NCI-H146 (cell line): ENCODE measurements at places on chromosomes 6 and 20.

DNA sequence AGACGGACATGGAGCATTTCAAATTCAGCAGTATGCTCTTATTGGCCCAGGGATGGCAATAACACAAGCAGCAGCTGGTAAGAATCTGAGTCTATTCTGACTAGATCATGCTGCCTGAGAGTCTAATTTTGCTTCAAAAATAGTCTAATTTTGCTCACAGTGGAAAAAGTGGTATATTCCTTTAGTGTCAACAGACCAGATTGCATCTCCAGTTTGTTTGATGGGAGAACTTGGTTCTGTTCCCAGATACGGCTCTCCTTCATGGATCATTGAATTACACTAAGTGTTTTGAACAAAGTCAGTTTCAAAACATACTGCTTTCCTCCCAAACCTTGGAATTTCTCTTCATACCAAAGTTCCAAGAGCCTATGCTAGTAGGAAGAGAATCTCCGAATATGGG is 586.1 kb downstream of the RNF144B start:
- DNase-seq, result no peak

DNA sequence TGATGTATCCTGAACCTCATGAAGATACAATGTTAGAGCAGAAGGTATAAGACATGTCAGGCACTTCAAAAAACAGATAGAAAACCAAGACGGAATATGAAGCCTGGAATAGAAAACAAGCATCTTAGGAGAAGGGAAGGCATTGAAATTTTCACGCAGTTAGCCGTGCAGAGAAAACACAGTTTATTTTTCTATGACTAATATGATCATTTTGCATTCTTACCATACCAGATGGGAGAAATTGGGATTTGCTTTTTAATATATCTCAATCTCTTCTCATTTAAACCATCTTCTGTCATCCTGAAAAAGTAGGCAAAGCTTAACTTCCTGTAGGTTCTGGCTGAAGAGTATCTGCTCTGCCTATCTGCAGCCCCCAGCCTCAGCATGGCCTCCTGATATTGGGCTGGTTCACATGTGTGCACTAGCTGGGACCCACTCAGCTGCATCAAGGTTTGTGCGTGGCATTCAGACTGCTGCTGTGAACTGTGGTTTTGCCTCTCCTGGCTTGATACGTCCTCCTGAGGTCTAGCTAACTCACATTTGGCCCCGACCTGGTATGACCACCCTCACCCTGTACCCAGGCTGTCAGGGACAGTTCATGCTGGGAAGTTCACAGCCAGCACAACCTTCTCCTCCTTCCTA is 392.5 kb upstream of the SASH1 start:
- no peak for DNase-seq

DNA sequence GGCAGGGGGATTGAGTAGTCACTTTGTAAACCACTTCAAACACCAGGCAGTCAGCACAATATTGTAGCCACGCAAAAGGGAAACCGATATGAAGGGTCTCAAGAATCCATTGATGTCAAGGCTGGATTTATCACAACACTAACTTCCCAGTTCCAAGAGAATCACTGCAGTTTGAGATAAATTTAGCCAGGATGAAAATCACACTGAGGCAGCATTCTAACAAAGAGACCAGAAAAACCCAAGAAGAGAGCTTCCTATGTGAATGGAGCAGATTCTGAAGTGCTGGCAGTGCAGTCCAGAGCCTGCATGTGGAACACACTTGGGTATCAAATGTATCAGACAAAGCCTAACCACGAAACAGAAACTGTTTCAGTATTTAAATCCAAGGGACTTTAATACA is 84.6 kb downstream of the KIF16B start:
- no peak for DNase-seq

DNA sequence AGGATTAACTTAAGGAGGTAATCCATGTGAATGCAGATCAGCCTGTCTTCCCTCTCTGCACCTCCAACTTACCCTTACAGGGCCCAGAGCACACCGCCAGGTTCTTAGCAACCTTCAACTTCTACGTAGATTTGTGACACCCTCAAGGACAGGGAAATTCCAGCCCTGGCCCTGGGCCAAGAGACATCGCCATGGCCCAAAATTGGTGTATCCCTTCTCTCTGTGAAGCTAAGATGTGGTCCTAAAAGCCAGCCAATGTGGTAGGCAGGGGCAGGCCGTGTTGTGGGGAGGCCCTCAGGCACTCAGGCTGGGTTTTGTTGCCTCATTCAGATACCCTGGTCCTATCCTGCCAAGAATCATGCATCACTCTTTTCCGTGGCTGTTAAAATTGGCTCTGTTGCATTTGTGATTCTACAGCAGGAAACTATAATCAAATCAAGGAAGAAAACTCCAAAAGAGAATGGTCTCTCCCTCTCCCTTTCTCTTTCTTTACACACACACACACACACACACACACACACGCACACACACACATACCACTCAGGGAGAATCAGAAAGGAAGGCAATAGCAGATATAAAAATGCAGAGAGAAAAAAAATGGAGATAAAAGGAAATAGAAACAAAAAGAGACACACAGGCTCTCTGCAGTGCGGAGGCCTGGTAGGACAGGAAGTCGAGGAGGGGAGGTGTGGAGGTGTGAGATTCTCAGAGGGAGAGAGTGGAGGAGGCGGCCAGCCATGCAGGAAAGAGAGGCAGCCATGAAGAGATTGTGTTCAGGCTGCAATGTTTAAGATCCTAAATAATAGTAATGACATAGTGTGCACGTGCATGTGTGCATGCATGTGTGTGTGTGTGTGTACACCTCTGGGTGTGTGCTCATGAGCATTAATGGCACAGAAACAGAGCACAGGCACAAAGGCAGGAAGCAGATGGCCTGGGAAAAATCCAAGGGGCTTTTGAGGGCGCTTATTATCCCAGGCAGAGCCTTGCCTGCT is 201.8 kb upstream of the LRFN2 start:
- DNase-seq, result no peak

GRCh38 chr20:13028673-13029072 is 19.9 kb downstream of the SPTLC3 start:
- no peak for DNase-seq

DNA sequence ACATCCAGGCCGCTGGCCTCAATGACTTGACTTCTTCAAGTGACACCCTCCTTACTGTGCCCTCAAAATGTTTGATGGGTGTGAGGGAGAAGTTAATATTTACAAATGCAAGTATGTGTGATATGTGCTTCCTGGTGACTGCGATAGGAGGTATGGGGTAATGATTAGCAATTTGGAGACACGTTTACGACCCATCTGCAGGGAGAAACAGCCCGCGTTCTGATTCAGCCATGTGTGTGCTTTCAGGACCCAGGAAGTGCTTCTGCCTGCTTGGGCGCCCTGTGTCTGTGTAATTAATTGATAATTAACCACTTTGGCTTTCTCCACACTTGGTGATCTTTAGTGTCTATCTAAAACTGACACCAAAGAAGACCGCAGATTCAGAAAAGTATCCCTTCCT is 25.0 kb downstream of the SIRPA start:
- no peak for DNase-seq

- DNase-seq, result no peak
Observed at GRCh38 chr20:54343634-54344033, 131.8 kb upstream of the DOK5 start.

GRCh38 chr6:2575236-2575635 is 175.5 kb downstream of the MYLK4 start:
- no peak for DNase-seq

DNA sequence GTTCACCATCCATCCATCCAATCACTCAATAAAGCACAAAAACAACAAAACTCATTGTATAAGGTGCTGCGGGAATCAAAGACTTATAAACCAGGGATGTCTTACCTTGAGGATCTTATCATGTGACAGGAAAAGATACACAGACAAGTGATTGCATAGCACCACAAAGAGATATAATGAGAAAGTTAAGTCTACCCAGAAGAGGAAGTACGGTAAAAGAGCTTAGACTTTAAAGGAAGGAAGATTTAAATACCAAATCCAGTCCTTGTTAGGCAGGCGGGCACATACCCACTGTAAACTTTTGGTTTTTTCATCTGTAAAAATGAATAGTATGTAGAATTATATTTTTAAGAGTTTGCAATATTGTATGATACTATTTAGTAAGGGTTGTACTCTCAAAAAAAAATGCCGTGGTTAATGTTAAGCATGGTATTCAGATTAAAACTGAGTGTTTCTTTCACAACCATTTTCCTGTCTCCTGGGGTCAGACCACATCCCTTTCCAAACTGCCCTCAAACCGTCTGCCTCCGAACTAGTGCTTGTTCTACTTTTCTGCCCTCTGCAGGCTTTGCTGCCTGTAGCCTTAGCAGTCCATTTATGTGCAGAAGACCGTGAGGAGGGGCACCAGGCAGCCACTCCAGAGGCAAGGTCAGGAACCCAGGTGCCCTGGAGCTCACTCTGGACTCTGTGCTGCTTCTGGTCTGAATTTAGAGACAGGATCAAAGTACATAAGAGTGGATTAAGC is 179.5 kb upstream of the SYNDIG1 start:
- no peak for DNase-seq

DNA sequence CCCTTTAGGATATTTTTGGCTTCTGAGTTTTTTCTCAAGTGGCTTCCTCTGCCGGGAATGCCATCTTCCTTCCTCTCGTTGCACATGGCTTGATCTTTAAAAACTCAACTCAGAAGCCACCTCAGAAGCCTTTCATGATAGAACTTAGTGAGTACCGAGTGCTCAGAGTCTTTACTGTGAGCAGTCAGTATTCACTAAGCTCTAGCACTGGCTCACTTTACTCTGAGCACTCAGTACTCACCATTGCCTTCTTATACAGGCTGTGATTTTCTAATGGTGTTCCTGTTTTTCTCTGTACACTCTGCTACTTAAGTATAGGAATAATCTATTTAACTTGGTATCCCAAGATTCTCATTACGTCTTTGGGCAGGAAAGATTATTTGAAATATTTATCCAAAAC is 116.2 kb downstream of the PFDN4 start:
- no peak for DNase-seq

DNA sequence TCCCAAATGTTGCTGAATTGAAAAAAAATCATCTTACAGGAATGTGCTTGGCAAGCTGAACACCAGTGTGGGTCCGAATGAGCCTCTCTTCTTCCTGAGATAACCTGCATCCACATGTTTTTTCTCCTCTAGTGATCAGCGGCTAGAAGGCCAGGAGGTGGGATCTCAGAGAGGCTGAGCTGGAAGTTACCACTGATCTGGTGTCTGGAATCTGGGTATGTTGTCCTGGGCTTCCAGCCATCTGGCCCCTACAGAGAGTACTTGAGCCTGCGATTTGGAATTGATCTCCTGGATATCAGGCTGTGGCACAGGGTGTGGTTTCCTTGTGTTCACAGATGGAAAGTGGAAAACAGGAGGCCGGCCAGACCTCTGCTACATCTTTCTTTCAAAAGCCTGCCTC is 35.9 kb downstream of the SULF2 start:
- DNase-seq, result no peak

DNA sequence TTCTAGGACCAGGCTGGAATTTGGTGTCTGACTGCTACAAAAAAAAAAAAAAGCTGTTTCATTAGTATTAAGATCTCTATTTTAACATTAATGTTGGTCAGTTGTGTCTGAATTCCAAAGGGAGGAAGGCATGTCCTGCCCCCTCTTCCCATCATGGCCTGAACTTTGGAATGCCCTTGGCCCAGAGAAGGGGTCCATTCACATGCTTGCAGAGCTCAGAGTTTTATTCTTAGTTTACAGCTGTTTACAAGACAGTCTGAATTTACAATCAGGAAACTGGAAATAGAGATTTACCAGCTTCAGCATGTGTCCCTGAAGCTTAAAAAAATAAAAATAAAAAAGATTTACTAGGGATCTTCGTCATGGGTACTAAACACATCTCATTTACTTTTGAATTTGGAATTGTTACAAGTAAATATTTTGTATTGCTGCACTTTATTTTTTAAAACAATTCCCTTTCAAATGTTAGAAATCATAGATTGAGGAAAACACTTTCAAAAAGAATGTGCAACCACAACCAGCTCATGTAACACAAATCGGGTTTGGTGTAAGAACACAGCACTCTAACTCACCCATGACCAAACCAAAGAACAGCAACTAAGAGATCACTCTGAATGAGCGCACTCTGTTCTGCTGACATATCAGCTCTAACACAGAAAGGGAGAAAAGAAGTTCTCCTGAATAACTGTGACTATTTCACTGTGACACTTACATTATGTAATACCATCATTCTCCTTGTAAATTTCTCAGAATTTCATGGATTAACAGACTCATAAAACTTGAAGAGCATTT is 6.6 kb upstream of the SERPINB6 start:
- DNase-seq, result no peak

DNA sequence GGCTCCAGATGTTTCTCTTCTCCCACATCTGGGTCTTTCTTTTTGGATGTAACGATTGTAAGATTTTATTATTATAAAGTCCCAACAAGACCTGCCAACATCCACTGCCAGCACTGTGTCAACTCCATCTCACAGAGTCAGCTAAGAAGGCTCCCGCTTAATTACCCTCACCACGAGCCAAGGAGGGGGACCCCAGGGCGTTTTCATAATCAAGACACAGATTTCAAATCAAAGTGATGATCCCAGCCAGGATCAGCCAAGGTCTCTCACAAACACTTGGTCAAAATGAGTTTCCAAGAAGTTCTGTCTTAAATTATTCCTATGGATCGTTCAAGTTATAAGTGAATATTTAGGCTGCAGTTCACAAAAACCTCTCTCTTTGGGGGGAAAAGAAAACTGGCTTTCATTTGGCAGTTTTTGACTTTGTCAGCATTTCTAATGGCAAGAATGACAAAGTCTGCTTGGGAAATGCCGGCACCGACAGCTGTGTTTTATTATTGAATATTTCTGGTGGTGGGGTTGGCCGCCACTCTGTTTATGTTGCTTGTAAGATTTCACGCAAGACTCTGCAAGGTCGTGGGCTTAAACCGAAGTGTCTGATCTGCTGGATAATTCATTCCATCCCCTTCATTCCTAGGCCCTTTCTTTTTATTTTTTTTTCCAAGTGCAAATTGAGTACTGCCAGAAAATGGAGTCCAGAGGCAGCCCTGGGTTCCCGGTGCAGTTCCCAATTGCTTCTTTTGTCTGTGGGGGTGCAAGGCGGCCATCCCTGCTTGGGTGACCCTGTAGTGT is 170.2 kb upstream of the PMEPA1 start:
- no peak for DNase-seq

GRCh38 chr20:61759286-61760065 is 306.2 kb downstream of the TAF4 start:
- no peak for DNase-seq

DNA sequence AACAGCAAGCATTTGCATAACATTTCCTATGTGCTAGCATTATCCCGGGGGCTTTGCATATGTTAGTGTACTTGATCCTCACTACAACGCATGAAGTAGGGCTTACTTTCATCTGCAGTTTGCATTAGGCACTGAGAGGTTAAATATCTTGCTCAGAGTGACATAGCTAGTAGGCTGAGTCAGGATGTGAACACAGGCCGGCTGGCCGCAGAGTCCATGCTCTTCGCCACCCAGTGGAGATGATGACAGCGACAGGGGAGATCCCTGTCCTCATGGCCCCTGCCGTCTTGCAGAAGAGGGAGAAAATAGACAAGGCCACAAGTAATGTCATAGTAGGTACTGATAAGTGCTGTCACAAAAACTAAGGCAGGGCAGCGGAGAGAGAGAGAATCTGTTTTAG is 46.9 kb downstream of the LYRM4 start:
- DNase-seq, result no peak
